ENCODE measurements at places on chromosomes 16 and 17. TPM values are rescaled to one million over a fixed set of nuclear protein-coding genes. Genes with fewer than 3 reads are reported as not detected.

HCRT gene
- total RNA-seq = not detected

KCNG4 gene
- total RNA-seq = not detected

MARCHF10 gene
- under 0.01 TPM for total RNA-seq

HSPB9 gene
- not detected for total RNA-seq

SLC5A2 gene
- under 0.01 TPM for total RNA-seq

ZNF423 gene
- total RNA-seq = 0.69 TPM

SKAP1 gene
- not detected for total RNA-seq

KRT33A gene
- not detected for total RNA-seq

SPATA2L gene
- 6.4 TPM for total RNA-seq

MPV17L gene
- 0.47 TPM for total RNA-seq

CDYL2 gene
- 2.0 TPM for total RNA-seq

CASKIN1 gene
- total RNA-seq = 0.16 TPM

ZACN gene
- total RNA-seq = under 0.01 TPM

VASN gene
- total RNA-seq = 98.9 TPM

CYBA gene
- 192 TPM for total RNA-seq

ARL5C gene
- under 0.01 TPM for total RNA-seq

MPP2 gene
- total RNA-seq = 3.6 TPM

TSNAXIP1 gene
- total RNA-seq = 1.5 TPM

CCDC92B gene
- total RNA-seq = not detected

CHD9NB gene
- total RNA-seq = 5.5 TPM

TMEM114 gene
- not detected for total RNA-seq

CCL17 gene
- total RNA-seq = not detected

MMP28 gene
- total RNA-seq = 1.4 TPM

CDT1 gene
- total RNA-seq = 1.5 TPM

MYH10 gene
- 119 TPM for total RNA-seq

SLC12A3 gene
- not detected for total RNA-seq

HEATR9 gene
- total RNA-seq = not detected

SMIM36 gene
- not detected for total RNA-seq

GPR179 gene
- not detected for total RNA-seq

IGF2BP1 gene
- 2.5 TPM for total RNA-seq

KCNH6 gene
- not detected for total RNA-seq

TMC8 gene
- not detected for total RNA-seq

Data from bronchial smooth muscle cell (primary cell).